ENCODE measurements at places on chromosomes 1 and 21.

DNA sequence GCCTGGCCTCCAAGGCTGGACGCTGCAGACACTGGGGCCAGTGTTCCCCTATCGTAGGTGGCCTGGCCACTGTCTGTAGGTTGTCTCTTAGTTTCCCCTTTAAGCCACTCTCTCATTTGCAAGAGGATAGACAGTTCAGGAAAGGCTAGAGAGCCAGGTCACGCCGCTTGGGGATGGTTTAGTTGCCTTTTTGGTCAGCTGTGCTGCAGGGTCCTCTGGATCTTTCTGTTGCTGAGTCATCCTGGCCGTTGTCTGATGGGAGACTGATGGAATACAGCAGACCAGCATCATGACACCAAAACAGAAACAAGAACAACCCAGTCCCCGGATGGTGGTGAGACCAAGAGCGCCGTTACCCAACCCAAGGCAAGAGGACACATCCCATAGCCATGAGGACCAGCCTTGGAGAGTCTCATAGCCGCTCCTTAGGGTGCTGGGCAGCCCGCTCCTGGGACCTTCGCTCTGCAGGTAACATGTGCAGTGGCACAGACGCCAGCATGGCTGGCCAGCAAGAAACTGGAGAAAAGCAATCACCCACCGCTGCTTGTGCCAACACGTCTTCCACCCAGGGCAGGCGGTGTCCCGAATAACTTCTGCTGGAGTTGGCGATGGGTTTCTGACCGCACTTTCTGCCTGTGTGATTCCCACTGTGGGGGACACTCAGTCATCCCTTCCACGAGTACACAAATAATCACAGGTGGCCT is 79.1 kb upstream of the COL6A1 start:
- no peak for DNase-seq

DNA sequence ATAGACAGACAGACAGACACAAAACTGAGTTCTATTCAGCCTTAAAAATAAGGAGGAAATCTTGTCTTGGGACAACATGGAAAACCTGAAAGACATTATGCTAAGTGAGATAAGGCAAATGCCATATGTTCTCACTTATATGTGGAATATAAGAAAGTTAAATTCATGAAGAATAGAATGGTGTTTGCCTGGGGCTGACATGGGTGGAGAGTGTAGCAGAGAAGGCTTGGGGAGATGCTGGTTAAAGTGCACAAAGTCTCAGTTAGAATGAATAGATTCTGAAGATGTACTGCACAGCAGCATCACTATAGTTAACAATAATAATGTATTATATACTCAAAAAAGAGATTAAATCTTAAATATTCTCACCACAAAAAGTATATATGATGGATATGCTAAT is 355.5 kb downstream of the LRRIQ3 start:
- no peak for DNase-seq

GRCh38 chr1:160219062-160219929 is 14.1 kb downstream of the PEA15 start:
- DNase-seq: no peak

DNA sequence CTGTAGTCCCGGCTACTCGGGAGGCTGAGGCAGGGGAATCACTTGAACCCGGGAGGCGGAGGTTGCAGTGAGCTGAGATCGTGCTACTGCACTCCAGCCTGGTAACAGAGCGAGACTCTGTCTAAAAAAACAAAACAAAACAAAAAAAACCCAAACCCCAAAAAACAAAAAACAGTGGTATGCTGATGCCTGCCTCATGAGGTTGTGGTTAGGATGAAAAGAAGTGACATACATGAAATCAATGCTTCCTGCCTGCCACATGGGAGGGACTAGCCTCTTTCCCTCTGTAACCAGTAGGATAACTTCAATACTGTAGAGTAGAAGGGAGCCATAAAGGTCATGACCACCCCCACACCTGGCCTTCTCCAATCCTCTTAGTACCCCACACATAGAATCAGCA is 55.2 kb downstream of the TENT5C start:
- DNase-seq: no peak

GRCh38 chr1:41452704-41453290 is 31.7 kb downstream of the EDN2 start:
- no peak for DNase-seq

- no peak for DNase-seq
Measured at GRCh38 chr1:62396871-62397270, 40.0 kb upstream of the USP1 start.

DNA sequence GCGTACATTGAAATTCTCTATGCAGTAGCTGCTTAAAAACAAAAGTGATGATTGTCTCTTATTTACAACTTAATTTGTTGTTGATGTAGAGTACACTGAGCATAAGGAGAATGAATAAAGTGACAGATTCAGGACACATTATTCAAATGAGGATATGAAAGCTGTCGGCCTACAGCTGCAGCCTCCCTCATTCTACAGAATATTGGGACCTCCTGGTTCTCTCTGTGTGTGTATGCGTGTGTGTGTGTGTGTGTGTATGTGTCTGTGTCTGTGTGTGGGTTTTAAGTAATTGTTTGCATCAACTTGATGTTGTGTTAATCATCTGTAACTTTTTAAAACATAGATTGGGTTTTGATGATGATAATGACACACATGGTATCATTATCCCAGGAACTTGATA is 17.9 kb downstream of the PROX1 start:
- no peak for DNase-seq

DNA sequence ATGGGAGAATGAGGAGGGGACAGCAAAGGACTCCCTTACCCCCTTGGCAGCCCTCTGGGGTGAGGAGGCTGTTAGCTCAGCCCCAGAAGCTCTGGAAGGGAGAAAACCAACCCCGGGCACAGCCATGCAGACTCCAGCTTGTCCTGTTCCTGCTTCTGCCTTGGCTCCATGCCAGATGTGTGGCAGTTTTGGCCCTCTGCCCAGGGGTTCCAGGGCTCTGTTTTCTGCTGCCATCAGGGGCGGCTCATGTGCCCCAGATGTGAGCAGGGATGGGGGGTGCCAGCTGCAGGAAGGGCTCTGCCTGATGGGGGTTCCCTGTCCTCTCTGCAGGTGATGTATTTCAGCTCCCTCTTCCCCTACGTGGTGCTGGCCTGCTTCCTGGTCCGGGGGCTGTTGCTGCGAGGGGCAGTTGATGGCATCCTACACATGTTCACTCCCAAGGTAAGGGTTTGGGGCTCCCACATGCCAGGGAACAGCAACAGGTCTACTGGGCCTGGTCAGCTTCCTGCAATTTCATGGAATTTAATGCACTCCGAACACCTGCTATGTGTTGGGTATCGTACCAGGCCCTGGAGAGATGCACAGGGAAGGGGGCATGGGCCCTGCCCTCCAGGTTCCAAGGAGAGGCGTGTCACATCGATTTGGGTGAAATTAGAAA is 26.1 kb downstream of the SLC6A17 start:
- DNase-seq: no peak
